ENCODE measurements at places on chromosomes 1 and 21.

DNA sequence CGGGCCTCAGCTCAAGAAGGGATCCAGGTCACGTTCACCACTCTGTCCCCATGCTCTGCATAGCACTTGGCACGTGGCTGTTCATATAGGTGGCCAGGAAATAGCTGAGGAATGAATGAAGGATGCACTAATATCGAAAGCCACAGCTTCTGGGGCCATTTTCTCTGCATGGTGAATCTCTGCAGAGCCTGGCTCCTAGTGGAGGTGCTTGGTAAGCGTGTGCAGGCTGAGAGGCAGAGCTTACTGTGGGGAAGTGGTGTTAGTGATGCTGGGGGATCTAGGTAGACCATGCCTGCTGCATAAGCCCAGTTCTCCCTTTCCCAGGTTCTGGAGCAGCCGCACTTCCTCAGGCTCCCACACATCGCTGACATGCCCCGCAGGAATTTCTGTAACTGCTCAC is 8.3 kb downstream of the CSRP1 start:
- no peak for DNase-seq

- no peak for DNase-seq
Observed at GRCh38 chr1:1768249-1768992, 9.8 kb downstream of the NADK start.

- no peak for DNase-seq
Observed at GRCh38 chr1:175070818-175071217, 3.2 kb downstream of the TNN start.

DNA sequence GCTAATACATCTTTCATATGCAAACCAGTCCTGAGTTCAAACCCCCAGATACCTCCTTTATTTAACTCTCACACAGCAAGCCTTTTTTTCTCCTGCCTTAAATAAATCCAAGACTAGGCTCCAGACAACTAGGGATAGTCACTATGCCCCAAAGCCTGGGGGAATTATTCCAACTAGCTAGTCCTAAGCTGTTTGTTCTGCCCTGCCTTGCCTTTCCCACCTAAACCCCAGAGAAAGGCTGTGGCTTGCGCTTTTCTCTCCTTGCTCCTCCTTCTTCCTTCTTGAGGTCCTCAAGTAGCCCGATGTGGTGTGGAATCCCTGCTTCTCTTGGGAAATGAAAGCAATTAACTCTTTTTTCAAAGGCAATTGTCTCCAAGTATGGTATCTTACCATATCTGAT is 31.8 kb downstream of the C1orf87 start:
- no peak for DNase-seq

GRCh38 chr1:177427811-177428210 is 257.1 kb downstream of the BRINP2 start:
- no peak for DNase-seq

- DNase-seq, result peak; percentile 93
Observed at GRCh38 chr1:245742896-245743295, 588.1 kb downstream of the KIF26B start.

DNA sequence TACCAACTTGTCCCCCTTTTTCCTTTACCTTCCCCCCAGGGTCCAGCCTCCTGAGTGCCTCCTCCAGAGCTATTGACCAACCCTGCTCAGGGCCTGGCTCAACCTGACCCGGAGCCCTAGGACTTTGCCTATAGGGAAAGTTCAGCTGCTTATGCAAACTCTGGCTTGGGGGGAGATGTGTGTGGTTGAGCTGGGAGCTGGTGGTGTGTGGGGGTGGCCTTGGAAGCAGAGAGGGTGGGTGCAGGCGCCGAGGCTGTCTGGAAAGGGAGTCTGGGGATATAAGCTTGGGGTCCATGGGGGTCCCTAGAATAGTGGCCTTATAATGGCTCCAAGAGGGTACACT is 14.1 kb downstream of the KCNQ4 start:
- no peak for DNase-seq

DNA sequence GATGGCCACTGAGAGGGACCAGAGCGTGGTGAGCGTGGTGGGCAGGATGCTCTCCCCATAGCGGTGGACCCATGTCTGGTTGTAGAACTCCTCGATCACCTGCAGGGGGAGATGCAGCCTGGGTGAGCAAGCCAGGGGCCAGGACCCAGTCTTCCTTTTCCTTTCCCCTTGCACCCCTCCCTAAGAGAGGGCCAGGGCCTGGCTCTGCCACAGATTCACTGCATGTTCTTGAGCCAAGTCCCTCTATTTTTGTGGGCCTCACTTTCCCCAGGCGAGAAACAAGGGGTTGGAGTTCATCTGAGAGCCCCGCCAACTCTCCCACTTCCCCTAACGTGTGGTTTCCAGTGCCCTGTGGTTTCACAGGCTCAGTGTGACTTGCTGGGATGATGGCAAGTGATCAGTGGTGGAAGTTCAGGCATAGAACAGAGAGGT is 27.5 kb downstream of the SLC2A1 start:
- no peak for DNase-seq

GRCh38 chr1:94121411-94121821 is 468 bp upstream of the ABCA4 start:
- no peak for DNase-seq

DNA sequence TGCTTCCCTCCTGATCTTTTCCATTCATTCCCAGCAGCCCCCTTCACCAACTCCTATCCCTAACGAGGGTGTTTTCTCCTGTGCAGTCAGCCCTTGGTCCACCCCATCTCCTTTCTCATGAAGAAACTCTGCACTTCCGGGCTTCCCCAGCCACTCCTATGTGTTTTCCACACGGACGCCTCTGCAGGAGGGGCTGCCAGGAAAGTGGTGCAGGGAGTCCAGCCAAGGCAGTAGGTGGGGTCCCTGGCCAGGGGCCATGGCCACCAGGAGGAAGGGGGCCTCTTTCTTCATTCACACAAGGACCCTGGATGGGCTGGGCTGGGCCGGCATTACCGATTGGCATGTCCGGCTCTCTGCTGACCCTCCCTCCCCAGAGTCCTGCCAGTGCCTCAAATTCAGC is 72.8 kb upstream of the EFHD2 start:
- no peak for DNase-seq

DNA sequence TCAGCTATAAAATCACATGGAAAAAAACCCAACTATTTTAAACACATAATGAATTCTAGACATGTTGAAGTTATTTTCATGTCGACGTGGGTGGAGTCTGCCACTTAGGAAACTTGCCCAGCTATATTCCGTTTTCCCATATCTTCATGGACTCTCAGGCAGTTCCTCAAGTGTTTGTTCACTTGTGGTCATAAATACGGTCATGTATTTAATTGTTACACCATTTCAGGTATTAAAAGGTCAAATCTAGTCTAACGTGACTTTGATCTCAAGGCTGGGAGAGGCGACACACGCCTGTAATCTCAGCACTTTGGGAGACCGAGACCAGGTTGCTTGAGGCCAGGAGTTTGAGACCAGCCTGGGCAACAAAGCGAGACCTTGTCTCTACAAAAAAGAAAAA is 346.9 kb downstream of the PBX1 start:
- DNase-seq, result no peak

- no peak for DNase-seq
Observed at GRCh38 chr1:162376691-162377090, at the start of gene SPATA46. Gene SPATA46 (minus strand): TSS chr1:162376854. CDS start chr1:162376790, 64 bp downstream.

DNA sequence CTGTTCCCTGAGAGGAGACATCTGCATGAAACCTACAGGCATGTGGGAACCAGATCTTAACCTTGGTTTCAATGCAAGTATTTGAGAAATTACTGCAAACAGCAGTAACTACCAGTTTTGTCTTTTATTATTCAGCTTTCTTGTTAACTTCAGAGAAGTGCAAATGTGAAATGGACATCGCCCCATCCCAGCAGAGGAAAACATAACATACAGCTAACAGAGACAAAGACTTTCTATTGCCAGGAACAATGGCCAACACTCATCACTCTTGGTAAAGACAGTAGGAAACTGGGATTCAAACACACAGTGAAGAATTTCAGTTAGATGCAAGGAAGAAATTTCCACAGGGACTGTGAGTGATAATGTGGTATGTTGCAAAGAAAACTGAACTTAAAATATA is 115.1 kb downstream of the SLC30A10 start:
- DNase-seq, result no peak

DNA sequence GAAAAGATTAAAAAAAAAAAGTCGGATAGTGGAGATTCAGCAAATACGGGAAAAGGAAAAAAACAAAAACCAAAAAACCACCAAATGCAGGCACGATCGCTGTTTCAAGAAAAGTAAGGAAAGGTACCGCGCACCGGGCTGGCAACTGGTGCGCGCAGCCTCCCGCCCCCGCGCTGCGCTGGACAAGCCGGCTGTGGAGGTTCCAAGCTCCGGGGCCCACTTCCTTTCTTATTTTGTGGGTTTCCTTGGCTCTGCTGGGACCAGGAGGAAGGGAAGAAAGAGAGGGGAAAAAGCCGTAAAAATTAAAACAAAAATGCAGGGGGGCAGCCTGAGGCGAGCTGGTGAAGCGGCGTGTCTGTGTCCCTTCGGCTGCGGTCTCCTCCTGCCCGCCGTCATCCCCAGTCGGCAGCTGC is 233 bp downstream of the ADAMTS5 start:
- DNase-seq, result peak; percentile 13

DNA sequence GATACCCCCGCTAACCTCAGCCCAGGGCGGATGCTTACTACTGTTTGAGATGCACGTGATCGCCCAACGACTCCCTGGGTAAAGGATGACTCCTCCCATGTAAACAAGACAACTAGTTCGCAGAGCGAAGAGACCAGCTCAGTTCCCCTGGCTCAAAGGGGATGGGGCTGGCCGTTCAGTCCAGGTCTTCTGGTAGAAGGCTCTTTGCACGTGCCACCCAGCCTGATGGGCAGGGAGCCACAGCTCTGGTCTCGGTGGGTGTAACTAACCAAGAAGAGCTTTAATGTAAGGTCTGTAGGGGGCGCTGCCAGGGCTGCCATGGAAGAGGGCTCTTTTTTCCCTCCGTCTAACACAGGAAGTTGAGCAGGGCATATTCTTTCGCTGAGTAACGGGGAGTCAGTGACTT is 49.4 kb upstream of the PARP1 start:
- DNase-seq, result no peak

DNA sequence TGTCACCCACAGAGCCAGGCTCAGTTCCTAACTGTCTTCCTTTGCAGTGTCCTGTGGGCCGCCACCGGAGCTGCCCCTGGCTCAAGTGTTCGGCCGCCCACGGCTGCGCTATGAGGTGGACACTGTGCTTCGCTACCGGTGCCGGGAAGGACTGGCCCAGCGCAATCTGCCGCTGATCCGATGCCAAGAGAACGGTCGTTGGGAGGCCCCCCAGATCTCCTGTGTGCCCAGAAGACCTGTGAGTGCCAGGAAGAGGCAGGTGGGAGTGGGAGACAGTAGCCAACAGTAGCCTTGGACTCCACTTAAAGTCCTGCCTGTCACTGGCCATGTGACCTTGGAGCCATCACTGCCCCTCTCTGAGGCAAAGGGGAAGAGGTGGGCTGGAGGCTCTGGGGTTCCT is 16.6 kb downstream of the BCAN start:
- no peak for DNase-seq

- DNase-seq, result no peak
Observed at GRCh38 chr1:180248731-180249681, 18.9 kb downstream of the LHX4 start.

GRCh38 chr21:28592205-28592865 is 400.3 kb downstream of the LTN1 start:
- no peak for DNase-seq

GRCh38 chr1:201939148-201939547 is 7.2 kb downstream of the LMOD1 start:
- DNase-seq, result no peak

DNA sequence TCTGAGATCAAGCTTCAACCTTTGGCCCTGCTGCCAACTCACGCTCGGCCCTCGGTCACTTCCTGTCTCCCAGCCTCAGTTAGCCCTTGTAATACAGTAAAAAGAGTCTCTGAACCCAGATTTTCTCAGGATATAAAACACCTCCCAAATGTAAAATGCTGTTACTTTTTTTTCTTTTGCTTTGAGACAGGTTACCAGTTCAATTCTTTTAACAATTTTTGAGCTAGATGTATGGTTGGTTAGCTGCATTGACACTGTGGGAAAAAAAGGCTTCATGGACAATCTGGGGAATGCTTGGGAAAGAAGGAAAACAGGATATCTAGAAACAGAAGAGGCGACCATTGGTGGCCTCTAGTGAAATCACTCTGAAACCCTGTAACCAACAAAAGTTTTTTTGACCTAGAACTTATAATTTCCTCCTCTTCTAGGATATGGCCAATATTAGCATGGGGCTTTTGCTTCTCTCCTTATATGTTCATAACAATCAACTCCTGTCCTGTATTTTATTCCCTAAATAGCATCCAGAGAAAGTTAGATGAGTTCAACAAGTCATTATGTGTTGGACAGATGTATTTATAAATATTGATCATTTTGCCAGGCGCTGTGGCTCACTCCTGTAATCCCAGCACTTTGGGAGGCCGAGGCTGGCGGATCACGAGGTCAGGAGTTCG is 1.3 kb downstream of the CMPK1 start:
- no peak for DNase-seq

DNA sequence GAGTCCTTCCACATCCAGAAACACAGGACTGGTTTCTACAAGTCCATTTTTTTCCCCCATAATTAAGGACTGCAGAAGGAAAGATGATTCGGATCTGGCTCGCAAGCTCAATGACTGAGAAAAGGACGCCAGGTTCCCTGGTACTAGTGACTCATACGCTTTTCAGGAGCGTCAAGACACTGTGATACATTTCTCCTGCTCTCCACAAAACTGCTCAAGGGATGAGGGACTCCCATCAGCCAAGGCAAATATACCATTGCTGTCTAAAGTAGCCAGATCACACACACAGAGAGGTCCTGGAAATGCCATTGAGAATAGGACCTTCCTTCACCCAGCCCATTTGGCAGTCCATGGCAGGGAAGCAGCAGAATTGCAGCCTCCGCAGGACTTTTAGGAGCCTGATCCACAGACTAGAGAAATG is 253.6 kb upstream of the IRF2BP2 start:
- peak; percentile 73 for DNase-seq

DNA sequence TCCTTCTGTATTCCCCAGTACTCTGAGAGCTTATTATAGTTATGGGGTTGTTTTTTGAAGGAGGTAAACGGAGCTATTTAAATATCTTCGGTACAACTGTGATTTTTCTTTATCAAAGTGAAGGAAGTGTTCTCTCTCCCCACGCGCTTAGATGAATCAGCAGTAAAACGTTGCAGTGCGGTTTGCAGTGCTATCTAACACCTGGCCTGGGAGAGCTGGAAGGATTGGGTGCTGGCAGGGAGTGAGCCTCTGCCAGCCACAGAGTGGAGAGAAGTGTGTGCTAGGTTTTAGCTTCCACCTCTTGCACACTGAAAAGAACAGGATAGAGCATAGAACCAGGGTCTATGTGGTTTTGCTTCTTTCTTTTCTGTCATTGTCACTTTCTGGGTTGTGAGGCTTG is 165.9 kb downstream of the SDCCAG8 start:
- peak; percentile 89 for DNase-seq

GRCh38 chr1:208122612-208123358 is 121.4 kb downstream of the PLXNA2 start:
- no peak for DNase-seq

Data from astrocyte of the spinal cord (primary cell).